T follicular helper cell (primary cell): ENCODE measurements at places on chromosomes 1 and 21.

- no peak for DNase-seq
Observed at GRCh38 chr1:53080041-53080440, 18.0 kb downstream of the PODN start.

GRCh38 chr1:156055281-156056048, 883 bp downstream of the LAMTOR2 start:
- DNase-seq, result no peak

DNA sequence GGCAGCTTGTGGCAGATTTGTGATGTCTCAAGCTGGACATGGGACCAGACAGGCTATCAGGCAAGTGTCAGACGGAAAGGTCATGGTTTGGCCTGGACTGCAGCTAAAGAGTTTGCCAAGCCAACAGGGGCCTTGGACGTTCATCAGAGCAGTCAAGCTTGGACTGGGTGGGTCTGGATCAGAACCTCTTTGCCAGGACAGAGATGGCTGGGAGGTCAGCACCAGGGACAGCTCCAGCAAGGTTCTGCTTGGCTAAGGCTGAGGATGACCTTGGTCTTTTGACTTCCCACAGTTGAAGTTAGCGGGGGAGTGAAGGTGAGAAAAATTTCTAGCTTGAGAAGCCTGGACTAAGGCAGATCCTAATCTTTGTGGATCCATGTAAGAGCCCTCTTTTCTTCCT, 68.1 kb downstream of the GRIK3 start:
- DNase-seq, result no peak

GRCh38 chr1:162678439-162678838, 46.2 kb downstream of the DDR2 start:
- DNase-seq, result no peak

GRCh38 chr1:169745015-169745861, 11.4 kb upstream of the SELE start:
- no peak for DNase-seq

GRCh38 chr1:107748531-107748930, 216.4 kb downstream of the VAV3 start:
- no peak for DNase-seq

- DNase-seq, result no peak
Observed at GRCh38 chr1:54253480-54253879, 53.5 kb downstream of the MRPL37 start.

- no peak for DNase-seq
Observed at GRCh38 chr1:32773764-32774463, 43.2 kb downstream of the YARS1 start.

- DNase-seq, result peak; percentile 39
Observed at GRCh38 chr1:167455786-167456446, 62.4 kb downstream of the CD247 start.

DNA sequence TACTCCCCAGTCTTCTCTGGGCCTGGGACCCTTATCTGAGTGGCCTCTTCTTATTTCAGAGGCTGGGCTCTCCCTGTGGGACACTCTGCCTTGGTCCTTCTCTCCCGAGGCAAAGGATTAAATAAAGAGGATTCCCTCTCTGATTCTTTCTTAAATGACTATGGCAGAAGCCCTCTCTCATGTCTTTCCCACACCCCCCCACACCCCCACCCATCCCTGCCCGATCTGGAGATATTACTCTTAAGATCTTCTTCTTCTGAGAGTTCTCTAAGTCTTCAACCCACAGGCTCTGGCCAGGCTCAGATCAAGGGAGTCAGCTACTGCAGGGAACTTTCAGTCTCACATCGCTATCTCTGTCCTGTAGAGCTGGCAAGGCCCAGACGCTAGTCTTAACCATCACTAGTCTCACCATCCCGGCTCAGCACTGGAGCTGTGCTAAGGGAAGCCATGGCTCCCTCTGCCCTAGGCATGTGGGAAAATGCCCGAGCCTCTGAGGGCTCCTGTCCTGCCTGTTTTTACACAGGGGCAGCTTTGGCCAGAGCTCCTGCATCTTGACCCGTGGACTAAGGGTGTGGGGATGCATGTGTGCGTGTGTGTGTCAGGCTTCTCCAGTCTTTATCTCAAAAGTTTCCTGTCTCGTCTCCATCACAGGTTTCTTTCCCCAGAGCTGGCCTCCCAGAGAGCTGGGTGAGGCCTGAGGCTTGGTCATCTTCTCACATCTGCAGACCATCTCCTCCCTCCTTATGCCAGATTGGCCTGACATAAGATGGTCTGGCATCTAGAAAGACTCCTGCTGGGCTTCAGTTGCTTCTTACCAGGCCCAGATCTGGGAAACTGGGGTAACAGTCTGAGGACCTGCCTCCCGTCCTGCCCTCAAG, 36.7 kb downstream of the LGR6 start:
- DNase-seq, result no peak

GRCh38 chr1:201463071-201463552, 5.9 kb downstream of the PHLDA3 start:
- DNase-seq, result no peak

GRCh38 chr1:116066868-116067565, 44.2 kb upstream of the MAB21L3 start:
- DNase-seq, result no peak

DNA sequence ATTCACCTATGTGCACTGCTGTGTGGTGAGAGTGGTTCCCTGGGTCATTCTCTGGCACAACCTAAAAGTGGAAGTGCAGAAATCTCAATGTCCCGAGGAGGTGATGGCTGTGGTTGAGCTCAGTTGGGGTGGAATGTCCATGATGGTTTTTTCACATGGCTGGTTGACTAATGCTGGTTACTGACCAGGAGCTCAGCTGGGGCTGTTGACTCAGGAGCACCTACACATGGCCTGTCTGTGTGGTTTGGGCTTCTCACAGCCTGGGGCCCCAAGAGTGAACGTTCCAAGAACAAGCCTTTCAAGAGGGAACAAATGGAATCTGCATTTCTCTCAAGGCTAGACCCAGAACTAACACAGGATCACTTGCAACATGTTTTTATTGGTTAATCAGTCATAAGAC, 6.4 kb upstream of the KANK4 start:
- no peak for DNase-seq

DNA sequence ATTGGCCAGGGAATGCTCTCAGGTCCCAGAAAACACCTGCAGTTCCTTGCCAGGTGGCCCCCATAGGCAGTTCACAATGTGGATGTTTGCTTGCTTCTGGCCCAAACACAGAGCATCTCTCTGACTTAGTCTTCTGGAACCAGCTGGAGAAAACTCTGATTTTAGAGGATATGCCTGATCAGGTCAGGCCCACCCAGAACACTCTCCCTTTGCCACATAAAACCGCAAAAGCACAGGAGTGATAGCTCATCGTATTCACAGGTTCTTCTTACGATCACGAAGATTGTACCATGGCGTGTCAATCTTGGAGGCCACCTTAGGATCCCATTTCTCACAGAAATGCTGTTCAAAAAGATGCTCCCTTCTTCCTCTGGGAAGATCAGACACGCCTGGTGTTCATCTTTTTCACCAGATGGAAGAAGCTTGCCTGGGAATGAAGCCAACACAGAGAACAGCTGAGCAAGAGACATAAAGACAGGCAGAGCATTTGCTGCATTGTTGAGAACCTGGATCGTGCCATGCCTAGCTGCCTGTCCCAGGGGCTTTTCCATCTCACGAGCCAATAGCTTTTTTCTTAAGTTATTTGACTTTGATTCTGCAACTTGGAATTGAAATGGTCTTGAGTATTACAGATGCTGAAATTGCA, 11.6 kb upstream of the CD247 start:
- no peak for DNase-seq

DNA sequence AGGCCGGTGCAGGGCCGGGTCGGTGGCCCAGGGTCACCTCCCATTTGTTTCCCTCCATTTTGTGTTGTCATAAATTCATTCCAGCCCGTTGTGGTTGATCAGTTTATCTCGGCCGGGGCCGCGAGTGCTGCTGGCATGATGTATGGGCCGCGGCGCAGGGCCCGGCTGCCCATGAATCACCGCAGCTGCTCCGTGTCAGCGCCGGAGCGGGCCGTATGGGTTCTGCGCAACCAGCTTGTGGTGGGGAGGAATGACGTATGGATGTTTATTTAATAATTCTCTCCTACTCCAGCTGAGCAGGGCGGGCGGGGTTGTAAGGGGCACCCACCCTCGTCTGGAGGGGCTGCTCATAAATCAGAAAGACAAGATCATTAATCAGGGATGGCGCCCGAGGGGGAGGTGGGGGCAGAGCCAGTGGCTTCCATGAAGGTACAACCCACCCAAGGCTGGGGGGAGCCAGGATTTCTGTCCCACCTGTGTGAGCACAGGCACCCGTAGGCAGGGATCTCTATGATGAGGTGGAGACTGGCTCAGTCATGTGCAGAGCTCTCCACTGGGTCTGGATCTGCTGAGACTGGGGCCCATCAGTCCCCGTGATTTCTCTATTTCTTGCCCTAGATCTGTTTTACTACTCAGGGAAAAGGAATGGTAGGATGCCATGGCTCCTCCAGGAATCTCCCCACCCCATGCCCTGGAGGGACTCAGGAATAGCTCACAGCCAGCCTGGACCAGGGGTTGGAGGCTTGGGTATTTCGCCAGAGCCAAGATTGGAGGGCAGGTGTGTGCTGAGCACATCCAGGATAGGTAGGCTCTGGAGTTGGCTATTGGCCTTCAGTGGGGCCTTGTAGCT, 27.8 kb downstream of the TMEM53 start:
- DNase-seq, result no peak

DNA sequence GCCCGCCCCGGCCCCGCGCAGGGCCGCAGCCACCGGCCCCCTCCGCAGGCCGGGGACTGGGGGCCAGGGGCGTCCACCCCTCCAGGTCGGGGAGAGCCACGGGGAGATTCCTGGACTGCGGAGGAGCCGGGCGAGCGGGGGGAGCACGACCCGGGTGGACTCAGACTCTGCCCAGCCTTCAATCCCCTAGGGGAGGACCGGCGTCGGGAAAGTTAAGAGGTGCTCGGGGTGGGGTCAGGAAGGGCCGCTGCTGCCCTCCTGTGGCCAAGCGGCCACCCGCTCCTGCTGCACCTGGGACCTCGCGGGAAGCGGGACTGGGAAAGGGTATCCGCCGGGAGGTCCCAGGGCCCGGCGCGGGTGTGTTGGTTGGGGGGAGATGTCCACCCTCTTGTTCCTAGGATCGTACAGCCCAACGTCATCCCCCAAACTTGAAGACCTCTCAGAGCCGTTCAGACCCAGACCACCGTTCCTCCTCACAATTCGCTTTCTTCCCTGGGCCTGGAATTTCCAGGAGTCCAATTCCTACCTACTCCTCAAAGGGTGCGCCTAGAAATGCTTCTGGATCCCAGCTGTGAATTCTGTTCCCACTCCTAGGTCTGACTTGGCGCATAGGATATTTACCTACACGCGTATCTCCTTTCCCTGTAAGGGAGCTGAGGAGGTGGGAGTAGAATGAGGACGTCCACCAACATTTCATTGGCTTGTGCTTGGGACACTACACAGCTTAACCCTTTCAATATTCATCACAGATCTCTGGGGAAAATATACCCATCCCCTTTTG, 484 bp upstream of the RHOC start:
- DNase-seq, result peak; percentile 25

GRCh38 chr1:168053681-168054080, 83.0 kb downstream of the GPR161 start:
- no peak for DNase-seq

GRCh38 chr1:227298512-227299240, 19.6 kb downstream of the CDC42BPA start:
- DNase-seq, result no peak

GRCh38 chr1:172936088-172936645, 114.6 kb downstream of the TNFSF18 start:
- no peak for DNase-seq

- no peak for DNase-seq
Observed at GRCh38 chr1:197737916-197738315, 37.4 kb downstream of the DENND1B start.

- DNase-seq, result peak; percentile 68
Observed at GRCh38 chr21:32569261-32570230, 15.8 kb downstream of the TCP10L start.

DNA sequence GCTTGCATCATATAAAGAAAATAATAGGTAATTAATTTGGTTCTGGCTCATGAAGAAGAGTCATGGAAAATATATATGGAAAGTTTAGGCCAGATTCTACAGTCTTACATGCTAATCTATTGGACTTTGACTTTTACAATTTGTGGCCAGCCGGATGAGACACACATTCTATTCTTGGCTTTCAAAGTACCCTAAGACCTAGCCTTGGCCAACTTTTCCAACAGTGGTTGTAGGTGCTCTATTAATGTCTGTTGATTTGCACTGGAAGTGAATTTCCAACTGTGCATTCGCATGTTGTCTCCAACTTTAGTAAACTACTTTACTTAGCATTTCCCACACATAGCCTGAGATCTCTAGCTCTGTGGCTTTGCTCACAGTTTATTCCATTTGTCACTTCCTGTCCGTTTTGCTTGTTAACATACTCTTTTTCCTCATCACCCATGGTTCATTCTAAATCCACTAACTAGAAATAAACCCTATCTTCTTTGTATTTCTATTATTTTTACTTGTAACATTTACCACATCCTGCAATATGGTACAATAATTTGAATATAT, 644.0 kb downstream of the PTPRC start:
- DNase-seq, result no peak

DNA sequence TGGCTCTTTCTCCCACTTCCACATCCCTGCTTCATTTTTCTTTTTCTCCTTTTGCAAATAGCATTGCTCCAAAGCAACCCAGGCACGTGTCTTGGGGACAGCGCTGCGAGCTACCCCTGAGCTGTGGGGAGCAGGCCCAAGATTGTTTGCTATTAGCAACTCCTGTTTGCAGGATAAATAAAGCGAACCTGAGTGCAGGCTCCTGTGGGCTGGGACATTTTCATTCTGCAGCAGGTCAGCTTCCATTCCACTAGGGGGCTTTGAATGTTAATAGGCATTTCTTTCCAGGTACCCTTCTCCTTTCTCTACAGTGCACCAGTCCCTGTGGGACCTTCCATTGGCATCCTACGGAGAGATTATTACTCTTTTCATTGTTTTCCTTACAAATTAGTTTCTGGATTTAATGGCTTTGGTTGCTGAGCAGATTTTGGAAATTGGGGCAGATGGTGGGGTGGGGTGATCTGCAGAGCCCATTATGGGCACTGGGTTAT, 54.0 kb downstream of the OLFML3 start:
- DNase-seq, result no peak

GRCh38 chr1:231970684-231971083, 344.1 kb downstream of the DISC1 start:
- no peak for DNase-seq

- peak; percentile 61 for DNase-seq
Observed at GRCh38 chr1:19074361-19074901, 118.0 kb upstream of the IFFO2 start.

- no peak for DNase-seq
Observed at GRCh38 chr1:27600498-27601175, 3.3 kb downstream of the AHDC1 start.

DNA sequence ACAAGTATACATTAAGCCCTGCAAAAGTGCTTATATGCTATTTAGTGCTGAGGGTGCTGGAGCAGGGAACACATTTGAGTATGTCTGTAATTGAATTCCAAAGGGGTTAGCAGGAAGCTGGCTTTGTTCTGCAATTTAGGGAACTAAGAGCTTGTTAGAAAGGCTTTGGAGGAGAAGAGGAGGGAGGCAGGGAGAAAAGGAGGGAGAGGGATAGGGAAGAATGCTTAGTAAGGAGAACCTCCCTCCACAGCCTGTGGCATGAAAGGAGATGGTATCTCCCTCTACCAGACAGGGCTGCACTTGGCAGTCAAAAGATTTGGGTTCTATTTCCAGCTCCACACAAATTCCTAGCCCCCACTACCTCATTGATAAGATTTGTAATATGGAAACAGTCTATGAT, 217.8 kb downstream of the DAB1 start:
- DNase-seq, result no peak
